Calu3 (cell line): ENCODE measurements at places on chromosomes 7 and 10.

DNA sequence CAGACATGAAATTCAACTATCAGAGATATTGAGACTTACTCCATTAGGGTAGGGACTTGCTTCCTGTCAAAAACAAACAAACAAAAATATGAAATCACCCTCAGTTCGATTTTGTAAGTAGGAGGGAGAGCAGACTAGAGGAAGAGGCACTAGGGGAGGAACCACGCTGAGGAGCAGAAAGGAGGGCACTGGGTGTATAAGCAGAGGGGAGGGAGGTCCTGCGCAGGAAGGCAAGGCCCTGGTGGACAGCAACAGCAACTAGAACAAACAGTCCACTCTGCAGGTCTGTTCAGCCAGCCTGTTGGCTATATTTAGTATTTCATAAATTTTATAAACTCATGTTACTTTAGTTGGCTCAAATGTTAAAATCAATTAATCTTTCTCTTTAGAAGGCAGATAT lies 937.1 kb upstream of the C7orf33 start:
- DNase-seq = no peak

GRCh38 chr7:52639981-52640380 lies 395.5 kb upstream of the POM121L12 start:
- no peak for DNase-seq

- no peak for DNase-seq
Measured at GRCh38 chr7:29953726-29954347, 35.8 kb downstream of the SCRN1 start.

DNA sequence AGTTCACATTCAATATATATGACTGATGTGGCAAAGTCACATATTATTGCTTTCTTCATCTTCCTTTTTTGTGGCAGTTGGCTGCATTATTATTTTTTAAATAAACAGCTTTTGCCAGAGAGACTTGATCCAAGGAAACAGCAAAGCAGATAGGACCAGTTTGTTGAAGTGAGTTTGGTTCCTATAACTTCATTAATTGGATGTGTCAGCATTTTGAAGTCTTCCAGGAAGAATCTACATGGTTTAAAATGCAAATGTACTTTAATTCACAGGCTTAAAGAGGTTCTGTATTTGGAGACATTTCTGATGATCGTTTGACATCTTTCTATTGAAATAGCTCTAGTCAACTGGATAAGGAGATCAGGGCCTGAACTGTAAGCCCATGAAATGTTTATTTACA lies 13.2 kb downstream of the UBE2D1 start:
- no peak for DNase-seq

- DNase-seq = no peak
Measured at GRCh38 chr7:10855583-10855982, 118.1 kb upstream of the PHF14 start.
